ENCODE measurements at places on chromosomes 12 and 14. TPM values are rescaled to one million over a fixed set of nuclear protein-coding genes. Genes with fewer than 3 reads are reported as not detected.

GRCh38 chr12:109255377-109255776 is 53.7 kb downstream of the FOXN4 start:
- no peak for DNase-seq

GRCh38 chr14:101071493-101071906 is 168.0 kb upstream of the RTL1 start:
- no peak for DNase-seq

- DNase-seq = no peak
Measured at GRCh38 chr14:88871429-88871828, 47.0 kb downstream of the TTC8 start.

DNA sequence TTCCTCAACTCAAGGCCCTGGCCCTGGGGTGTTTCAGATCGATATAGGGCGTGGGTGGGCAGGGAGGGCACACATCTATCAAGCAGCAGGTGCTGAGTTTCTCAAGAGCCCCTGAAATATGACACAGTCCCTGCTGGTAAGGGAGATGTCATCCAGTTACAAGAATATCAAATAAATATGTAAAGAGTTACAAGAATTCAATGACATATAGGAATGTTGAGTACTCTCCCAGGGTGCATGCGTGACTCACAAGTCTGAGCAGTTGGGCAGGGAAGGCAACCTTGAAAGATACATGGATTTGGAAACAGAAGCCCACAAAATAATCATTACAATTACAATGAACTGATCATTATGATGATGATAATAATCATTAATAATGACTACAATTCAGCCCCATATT is 35.2 kb downstream of the MVK start:
- DNase-seq = no peak

FAM222A gene
- not detected for polyA plus RNA-seq

GLIPR1L1 gene
- polyA plus RNA-seq = not detected

OTX2 gene
- polyA plus RNA-seq = not detected

DHRS2 gene
- not detected for polyA plus RNA-seq
